ENCODE measurements at places on chromosomes 2 and 18.
A peak's percentile ranks its signal among the peaks of the same experiment; 100 is the strongest.

DNA sequence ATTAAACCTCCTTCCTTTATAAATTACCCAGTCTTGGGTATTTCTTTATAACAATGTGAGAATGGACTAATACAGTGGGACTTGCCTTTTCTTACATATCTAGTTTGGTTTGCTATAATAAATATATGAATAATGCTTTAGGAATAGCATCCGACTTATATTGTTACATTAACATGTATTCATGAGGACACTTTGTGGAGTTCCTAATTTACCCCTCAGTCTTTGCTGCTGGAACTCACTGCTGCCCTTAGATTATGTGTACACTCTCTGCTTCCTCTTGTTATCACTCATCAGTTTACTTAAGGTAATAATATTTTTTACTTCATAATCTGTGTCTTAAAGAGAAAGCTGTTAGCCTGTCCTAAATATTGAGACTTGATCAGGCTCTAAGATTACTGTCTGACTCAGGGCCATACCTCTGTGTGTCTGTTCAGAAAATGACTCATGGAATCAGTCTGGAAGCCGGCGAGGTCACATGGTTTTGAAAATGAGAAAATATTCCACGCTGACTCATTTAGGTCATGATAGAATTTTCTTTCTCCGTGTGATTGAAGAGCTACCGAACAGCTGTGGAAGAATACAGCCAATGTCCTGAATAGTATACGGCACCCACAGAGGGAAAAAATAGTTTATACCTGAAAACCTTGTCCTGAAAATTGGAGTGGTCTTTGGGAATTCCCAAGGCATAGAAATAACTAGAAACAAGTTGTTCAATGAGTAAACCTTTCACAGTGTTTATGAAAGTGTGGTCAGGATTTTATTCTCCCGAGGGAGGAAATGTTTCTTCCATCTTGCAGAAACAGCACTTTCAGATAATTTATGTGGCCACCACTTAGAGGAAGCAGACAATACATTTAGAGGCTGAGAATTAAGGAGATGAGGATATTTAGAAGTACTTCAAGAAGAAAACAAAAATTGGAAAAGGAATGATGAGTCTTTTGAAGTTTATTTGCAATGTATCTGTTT, 156.4 kb downstream of the DSEL start:
- peak; percentile 79 for DNase-seq

GRCh38 chr2:162196638-162197037, 44.6 kb upstream of the GCG start:
- DNase-seq = no peak

DNA sequence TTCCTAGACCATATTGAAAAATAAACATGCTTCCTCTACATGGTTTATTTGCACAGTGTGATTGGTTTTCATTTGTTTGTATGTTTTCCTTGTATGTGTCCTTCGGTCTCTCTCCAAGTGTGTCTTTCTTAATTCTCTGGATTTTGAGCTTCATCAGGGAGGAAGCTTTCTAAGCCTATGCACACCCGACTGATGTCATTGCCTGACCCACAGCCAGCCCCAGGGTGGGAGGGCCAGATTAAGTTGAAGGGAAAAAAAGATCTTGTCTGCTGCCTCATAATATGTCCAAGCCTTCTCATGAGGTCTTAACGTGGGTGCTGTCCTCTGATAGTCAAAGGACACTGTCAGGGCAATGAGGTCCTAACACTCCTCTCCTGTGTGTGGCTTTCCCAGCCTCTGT, 115.2 kb downstream of the MARCHF4 start:
- DNase-seq = no peak

- no peak for DNase-seq
These were observed 78.2 kb upstream of the UXS1 start for GRCh38 chr2:106272216-106272807.

DNA sequence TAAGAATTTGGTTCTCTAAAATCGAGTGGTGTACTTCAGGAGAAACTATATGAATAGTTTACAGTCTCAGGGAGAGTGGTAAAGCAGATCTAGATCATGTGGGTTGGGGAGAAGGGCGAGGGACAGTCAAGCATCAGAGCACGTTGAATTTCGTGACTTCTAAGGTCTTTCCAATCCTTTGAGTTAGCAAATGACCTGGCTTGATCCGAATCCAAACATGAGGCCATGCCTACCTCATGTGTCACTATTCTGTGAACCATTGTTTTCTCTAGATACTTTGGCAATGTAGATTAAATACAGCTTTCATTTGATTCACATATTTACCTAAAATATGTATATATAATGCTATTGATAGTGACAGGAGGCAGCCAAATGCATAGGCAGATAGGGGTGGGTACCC, 674.9 kb downstream of the NYAP2 start:
- DNase-seq = peak; percentile 5

DNA sequence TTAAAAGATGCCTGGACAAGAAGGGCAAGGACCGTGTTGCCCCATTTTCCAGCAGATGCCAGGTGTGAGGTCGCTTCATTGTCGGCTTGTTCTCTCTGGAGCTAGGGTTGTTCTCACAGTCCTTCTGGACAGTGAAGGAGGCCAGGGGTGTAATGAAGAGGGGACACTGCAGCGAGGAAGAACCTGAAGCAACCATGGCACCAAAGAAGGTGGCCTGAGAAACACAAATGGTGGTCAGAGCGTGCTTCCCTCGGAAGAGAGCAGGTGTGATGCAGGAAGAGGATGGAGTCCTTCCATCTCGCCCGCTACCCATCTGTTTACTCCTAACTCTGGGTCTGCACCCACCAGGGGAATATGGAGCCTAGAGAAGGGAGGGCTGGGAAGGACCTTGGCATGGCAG, 50.3 kb upstream of the TWIST2 start:
- DNase-seq = no peak

- no peak for DNase-seq
These were observed 98.2 kb upstream of the TMEM178A start for GRCh38 chr2:39567507-39567906.

DNA sequence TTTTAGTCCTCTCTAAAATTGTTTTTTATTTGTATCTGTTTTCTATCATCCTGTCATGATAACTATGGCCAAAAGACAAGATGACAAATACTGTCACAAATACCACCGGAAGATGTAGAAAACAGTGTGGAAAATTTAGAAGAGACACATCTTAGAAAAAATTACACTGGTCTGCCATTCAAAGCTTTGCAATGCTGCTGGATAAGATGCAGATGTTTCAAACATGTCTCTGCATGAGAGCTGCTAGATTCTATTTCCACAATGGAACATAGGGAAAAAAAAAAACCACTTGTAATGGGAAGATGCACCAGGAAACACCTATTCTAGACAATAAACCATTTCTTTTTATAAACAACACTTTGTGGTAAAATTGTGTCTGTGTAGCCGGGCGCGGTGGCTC, 5.8 kb upstream of the TAF1B start:
- no peak for DNase-seq

DNA sequence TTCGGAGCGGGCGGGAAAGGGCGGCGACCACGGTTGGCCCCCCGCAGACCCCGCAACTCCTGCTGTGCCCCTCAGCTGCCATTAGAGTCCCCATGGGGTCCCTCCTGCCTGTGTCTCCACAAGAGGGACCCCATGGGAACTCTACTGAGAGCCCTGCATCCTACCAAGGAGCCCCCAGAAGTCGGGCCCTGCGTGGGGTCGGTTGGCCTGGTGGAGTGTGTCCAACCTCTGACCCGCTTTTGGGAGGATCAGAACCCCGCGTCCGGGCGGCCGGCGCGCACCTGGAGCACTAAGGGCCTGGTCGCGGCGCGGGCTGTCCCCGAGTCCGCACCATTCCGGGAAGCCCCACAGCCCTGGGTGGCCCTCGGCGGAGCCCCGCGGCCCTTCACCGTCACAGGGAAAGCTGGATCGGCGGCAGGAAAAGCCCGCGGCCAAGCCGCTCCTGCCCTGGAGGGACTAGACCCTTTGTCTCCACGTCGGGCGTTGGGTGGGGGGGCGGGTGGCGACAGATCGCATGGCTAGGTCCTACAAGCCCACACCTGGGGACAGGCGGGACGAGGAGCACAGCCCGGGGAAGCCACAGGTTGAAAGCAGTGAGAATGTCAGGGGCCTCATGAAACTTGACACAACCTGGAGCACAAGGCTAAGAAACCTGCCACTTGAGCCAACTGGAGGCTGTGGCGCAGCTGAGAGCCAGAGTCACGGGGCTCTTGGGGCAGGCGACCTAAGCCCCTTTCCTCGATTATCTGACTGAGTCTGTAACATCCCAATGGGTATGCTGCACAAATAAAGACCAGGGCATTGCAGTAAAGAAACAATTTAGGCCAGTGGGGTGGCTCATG, 11.2 kb upstream of the CXXC1 start:
- no peak for DNase-seq

GRCh38 chr2:119266091-119266589, 42.5 kb downstream of the STEAP3 start:
- DNase-seq = no peak

DNA sequence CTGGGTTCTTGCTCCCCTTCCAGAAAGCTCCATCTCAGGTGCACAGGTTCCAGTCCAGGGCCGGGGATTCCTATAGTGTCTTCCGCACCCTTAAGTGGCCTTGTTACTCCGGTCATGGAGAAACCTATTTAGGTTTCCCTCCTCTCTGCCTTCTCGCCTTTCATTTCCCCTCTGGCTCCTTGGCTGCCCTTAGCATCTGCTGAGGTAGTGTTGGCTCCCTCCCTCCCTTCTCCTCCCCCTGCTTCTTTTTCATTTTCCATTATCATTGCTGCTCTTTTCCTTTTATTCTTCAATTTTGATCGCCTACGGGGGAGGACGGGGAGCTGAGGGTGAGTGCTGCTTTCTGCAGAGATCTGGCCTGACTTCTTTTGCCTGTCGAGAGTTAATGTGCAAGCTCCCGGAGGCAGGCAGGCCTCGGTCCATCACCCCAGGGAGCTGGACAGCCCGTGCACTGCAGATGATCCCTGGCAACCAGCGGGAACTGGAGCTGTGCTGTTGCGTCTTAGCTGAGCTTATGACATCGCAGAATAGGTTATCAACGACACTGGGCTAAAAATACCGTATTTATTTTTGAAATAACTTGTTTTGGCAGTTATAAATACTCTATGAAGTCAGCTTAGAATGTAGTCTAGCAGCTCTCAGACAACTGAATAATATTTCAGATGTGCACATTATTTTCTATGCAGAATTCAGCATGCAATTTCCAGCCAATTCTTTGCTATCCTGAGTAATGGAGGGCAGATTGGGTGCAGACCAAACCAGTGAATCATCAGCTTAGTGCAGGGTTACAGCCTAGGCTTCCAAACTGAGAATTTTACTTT, 141.9 kb downstream of the SLC4A3 start:
- DNase-seq = no peak

GRCh38 chr2:64393383-64394010, 60.5 kb upstream of the LGALSL start:
- DNase-seq = no peak

GRCh38 chr2:42795841-42796301, 3.5 kb upstream of the HAAO start:
- DNase-seq = peak; percentile 47

GRCh38 chr2:121161272-121161671, 123.7 kb downstream of the TFCP2L1 start:
- no peak for DNase-seq

GRCh38 chr2:71174207-71174606, 43.8 kb downstream of the MPHOSPH10 start:
- DNase-seq = no peak

DNA sequence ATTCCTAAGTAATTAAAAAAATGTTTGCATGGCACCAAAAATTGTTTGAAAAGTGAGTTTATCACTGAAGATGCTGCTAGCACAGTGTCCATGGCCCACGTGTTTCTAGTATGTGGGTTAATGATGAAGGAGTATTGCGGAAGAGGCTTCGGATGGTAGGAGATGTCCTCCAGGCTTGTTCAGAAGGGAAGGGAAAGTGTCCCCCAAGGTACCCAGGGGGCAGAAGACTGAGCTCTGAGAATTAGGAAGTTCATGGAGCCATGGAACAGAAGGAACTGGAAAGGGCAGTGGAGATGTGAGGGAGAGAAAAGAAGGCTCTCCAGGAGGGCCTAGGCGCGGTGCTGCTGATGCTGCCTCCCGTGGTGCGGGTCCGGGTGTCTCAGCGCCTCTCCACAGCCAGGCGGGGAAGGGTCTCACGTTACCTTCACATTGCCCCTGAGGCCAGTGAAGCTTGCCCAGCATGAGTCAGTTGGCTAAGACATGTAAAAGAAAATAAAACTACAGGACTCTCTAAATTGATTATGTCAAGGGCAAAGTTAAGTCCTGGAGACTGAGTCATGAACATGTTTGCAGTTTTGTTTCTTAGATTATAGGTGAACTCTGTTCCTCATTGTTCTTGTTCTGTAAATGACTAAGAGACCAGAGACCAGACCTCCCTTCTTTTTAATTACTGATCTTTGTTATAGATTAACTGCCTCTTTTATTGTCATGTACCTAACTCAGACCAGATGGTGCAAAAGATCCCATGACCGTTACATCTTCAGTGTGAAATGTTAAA, 89.0 kb downstream of the MTCL1 start:
- DNase-seq = no peak

GRCh38 chr2:111226876-111227700, 106.4 kb downstream of the BCL2L11 start:
- no peak for DNase-seq

DNA sequence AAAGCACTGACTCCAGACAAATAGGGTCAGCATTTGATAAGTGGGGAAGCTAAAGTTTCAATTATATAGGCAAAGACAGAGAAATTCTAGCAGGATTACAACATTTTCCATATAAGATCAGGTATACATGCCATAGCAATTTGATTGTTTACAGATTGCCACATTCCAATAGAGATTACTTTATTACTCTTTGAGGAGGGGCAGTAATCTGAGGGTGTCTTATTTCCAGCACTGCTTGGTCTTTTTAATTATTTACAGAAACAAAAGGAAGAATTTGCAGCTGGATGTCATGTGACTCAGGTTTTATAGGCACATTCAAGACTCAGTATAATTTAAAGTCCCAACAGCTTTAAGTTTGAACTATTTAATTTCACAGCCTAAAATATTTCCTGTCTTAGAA, 42.5 kb upstream of the GPR39 start:
- DNase-seq = no peak

DNA sequence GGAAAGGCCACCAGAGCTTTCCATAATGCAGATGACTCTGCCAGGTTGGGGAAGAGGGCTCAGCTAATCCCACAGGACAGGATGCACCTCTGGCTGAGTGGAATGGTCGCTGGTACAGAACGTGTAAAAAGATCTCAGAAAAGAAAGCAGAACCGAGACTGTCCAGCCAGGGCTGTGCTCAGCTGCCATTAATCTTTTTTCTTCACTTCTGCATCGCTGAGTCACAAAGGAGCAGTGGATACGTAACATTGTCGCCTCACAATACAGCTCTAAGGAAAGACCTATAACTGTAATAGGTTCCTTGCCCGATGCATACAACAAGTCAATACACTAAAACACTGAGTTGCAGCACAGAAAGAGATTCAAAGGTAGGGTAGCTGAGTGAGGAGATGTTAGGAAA, 354.2 kb downstream of the EN1 start:
- no peak for DNase-seq

GRCh38 chr2:196992466-196992865, 66.0 kb upstream of the PGAP1 start:
- DNase-seq = no peak

DNA sequence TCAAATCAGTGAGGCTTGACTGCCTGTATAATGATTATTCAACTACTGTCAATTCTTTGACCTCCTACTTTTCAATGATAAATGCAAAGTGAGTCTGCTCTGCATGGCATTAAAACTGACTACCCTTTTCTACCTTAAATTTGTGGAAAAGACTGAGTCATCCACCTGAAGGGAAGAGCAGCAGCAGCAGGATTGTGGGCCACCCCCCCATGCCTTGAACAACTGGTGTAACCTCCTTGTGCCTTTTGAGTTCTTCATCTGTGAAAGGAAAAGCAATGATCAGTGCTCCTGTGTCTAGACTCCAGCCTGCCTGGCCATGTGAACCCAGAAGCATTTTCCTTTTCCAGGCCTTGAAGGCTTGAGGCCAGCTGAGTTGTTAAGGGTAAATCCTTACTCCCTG, 102.9 kb downstream of the OSR1 start:
- DNase-seq = no peak

All from AG08396 (cell line).